Cardiac muscle cell (in vitro differentiated cells and primary cell): ENCODE measurements at places on chromosomes 7 and 10. TPM values are rescaled to one million over a fixed set of nuclear protein-coding genes. Genes with fewer than 3 reads are reported as not detected.
A peak's percentile ranks its signal among the peaks of the same experiment; 100 is the strongest.

Gene GATA3
- 2.1 and 3.4 TPM in 2 replicates for total RNA-seq

DNA sequence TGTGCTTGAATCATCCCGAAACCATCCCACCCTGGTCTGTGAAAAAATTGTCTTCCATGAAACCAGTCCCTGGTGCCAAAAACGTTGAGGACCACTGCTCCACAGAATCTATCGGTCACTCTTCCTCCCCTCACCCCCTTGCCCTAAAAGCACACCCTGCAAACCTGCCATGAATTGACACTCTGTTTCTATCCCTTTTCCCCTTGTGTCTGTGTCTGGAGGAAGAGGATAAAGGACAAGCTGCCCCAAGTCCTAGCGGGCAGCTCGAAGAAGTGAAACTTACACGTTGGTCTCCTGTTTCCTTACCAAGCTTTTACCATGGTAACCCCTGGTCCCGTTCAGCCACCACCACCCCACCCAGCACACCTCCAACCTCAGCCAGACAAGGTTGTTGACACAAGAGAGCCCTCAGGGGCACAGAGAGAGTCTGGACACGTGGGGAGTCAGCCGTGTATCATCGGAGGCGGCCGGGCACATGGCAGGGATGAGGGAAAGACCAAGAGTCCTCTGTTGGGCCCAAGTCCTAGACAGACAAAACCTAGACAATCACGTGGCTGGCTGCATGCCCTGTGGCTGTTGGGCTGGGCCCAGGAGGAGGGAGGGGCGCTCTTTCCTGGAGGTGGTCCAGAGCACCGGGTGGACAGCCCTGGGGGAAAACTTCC lies 784 bp upstream of the SERPINE1 start:
- DNase-seq = peak; percentile 90

Gene GIMAP6
- total RNA-seq = 0.04 and 0.09 TPM in 2 replicates

DNA sequence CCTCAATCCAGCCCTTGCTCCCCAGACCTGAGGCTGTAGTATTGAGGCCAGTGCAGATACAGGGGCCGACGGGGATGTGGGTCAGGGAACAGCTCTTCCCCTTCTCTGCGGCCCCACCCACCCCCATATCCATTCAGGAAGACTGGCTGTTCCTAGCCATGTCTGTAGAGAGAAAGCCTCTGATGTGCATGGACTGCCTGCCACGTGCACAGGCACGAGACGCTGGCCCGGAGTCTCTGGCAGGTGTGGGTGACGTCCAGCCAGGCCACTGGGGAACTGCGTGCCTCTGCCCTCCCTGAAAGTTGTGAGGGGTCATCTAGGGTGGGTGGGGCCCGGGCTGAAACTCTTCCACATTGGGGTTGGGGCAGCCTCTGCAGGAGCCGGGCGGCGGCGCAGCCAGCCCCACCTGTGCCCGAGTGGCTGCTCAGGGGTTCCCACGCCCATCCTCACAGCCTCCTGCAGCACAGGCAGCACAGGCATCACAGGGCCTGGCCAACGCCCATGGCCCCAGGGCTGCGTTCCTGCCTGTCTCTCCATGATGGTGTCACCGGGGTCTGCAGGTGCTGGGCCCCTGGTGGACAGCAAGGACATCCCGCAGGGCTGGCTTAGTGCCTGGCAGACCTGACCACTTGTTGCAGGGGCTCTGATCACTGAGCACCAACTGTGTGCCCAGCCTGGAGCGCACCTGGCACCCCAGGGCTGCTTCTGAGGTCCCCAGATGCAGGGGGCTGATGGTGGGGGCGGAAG lies 27.5 kb downstream of the MICALL2 start:
- no peak for DNase-seq

Gene NCF1
- total RNA-seq = 0.18 and 0.39 TPM in 2 replicates

DNA sequence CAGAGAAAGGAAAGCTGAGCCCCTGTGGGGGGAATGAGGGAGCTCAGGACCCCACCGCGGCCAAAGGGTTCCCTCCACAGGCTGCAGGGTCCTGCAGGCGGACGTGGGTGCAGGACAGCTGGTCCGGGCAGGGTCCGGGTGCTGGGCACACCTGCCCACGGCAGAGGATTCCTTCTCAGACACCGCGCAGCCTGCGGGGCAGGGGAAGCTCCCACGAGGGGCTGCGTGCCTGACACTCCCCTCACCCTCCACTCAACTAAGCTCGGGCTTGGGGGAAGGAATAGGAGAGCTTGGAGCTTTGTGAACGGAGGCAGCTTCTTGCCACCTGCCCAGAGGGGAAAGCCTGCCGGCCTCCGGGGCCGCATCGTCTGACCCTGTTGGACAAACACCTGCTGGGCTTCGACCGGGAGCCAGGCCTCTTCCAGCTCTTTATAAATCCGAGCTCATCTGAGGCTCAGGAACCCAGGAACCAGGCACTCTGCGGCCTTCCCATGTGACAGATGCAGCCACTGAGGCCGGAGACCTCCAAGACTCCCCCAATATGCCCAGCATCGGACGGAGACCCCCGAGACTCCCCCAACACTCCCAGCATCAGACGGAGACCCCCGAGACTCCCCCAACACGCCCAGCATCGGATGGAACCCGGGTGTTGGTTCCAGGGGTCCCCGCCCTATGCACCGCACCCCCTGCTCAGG lies 97.3 kb downstream of the PDGFA start:
- no peak for DNase-seq

Gene CAMK2B
- 7.7 and 8.4 TPM in 2 replicates for total RNA-seq

DNA sequence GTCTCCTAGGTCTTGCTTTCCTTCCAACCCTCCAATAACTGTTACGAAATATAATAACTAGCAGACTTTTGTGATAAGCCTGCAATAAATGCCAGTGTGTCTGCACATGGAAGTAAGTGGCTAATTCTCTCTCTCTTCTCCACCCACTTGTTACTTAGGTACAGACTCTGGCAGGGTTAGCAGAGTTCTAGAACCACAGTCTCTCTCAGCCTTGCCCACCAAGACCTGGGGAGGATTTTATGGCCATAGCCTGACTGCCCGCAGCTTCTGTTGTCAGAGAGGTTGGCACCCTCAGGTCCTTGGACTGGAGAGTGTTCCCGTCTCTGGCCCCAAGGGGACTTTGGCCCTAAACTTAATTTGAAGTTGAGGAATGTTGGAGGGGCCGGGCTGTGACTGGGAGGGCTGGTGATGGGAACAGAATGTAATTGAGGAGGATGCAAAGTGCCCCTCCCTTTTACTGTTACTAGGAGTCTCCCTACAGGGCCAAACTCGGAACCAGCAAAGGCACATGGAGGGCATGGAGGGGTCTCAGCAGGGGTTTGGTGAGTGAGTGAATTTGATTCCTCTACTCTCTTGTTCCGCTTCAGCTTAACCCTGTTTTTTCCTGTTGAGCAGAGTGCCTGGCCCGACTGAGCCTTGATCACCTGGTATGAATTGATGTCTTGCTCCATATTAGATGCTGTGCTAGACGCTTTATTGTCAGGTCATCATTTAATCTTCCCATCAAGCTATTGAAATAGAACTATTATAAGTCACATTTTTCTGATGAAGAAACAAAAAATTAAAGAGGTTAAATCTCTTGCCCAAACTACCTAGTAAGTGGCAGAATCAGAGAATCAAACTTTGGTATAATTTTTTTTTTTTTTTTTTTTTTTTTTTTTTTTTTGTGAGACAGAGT lies 37.0 kb upstream of the LCOR start:
- DNase-seq = peak; percentile 21

GRCh38 chr7:30276203-30276900 lies 8.0 kb upstream of the ZNRF2 start:
- peak; percentile 67 for DNase-seq

DNA sequence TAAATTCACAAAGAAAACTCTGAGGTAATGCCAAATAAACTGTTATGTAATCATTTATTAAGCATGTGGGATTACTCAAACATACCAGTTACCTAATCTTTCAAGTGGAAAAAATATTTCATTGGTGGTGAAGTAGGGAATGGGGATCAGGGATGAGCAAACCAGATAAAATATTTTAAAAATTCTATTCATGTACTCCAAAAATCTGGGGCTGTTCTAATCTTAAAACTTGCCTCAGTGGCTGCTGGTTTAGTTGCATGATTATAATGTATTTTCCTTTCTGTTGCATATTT lies 19.5 kb downstream of the LMOD2 start:
- DNase-seq = no peak

DNA sequence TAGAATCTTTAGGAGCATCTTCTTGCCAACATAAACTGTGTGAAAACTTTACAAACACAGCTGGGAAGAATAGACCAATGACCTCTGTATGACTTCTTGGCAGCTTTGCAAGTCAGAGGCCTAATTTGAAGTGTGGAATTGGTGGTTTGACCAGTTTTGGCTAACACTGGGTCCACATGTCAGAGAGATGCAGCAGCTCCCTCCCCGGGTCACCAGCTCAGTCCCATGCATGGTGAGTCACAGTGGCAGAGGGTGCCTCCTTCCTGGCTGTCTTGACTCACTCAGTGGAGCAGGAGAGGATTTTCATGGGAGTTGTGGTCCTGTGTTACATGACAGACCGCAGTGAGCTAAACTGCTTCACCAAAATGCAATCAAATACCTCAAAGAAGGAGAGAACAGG lies 8.2 kb upstream of the STARD3NL start:
- DNase-seq = no peak

GRCh38 chr10:81920213-81920829 lies 45.3 kb downstream of the NRG3 start:
- DNase-seq = no peak

Gene SEC31B
- 8.0 and 13.2 TPM in 2 replicates for total RNA-seq

Gene STAG3
- 1.6 and 2.0 TPM in 2 replicates for total RNA-seq

DNA sequence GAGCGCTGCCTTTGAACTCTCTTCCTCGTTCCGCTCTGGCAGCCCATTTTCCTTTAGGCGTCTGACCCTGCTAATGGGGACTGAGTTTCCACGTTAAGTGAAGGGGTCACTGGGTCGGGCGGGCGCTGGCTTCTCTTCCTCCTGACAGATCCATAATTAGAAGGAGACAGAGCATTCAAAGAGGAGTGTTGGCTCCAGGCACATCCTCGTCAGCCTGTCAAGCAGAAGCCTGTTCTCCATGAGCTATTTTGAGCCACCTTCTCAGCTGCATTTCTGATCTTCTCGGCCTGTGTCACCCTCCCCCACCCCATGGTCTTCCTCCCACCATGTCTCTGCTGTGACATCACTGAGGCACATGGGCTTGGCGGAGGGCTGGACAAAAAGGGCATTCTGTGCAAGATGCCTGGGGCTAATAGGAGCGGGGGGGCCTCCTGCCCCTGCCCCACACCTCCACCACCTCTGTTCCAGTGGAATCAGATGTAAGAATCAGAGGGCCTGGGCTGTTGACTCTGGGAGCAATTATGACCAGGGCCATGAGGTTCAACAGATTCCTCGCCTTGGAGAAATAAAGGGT lies 248.1 kb downstream of the PLXNA4 start:
- no peak for DNase-seq

DNA sequence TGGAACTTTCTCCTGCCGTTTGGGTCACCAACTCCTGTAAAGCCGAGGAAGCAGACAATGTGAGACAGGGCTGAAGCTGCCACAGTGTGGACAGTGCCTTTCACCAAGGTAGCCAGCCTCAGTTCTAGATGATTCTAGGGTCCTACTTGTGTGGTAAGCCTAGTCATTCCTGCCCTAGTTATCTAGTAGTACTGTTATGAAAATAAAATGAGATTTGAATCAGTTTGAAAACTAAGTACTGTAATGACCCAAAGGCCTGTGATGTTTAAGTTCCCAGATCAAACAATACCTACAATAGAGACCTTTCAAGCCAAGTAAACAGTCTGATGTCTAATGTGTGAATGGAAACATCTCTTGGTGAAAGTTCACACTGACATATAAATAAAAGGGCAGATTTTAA lies 37.1 kb downstream of the POLL start:
- no peak for DNase-seq

DNA sequence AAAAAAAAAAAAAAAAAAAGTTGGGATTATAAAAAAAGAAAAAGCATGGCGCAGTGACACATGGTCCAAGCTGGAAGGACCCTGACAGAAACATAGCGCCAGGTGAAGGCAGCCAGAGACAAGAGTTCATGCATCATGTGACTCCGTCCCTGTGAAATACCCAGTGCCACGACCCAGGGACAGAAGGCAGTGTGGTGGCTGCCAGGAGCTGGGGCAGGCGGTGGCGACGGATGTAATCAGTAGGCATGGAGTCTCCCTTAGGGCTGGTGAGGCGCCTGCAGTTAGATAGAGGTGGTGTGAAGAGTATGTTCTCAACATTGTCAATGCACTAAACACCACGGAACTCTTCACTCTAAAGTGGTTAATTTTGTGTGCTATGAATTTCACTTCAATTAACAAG lies 43.9 kb downstream of the STK32C start:
- DNase-seq = no peak

Gene FRMD4A
- total RNA-seq = 7.9 and 12.6 TPM in 2 replicates

Gene ODAD2
- 0.63 and 0.70 TPM in 2 replicates for total RNA-seq

DNA sequence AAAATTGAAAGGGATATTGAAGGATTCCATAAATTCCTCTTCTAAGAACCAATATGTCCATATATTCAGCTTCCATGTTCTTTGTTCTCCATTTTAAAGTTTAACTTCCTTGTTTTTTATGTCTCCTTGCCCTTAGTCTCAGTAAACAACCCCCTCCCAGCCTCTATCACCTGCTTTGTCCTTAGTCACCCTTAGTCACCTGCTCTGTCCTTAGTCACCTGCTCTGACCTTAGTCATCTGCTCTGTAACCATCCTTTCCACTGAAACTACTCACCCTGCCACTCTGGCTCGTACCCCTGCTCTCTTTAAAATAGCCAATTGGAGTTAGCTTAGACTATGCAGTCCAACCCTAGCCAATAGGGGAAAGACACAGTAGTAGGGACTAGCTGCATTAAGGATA lies 136.2 kb upstream of the TMEM106B start:
- DNase-seq = no peak

- DNase-seq = no peak
Measured at GRCh38 chr7:90222811-90223725, 11.5 kb downstream of the STEAP2 start.

DNA sequence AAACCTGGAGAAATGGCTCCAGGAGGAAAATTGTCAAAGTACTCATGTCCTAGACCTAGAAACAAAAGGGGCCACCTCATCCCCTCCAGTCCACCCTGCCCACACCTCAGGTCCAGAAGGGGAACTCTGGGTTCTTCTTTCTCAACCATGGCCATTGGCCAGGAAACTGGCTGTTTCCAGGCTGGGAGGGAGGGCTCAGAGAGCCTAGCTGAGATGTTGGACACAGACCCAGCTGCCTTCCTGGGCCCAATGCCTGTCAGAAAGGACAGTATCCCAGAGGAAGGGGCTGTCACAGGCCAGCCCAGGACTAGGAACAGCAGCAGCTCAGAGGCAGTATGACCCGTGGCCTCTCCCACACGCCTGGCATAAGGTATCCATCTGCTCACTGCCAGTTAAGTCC lies 9.6 kb downstream of the GRID1 start:
- DNase-seq = no peak

GRCh38 chr7:36755484-36755883 lies 31.2 kb upstream of the AOAH start:
- DNase-seq = no peak

GRCh38 chr7:87398446-87398845 lies 53.0 kb downstream of the CROT start:
- DNase-seq = no peak
